ENCODE measurements at places on chromosomes 2 and 18.

DNA sequence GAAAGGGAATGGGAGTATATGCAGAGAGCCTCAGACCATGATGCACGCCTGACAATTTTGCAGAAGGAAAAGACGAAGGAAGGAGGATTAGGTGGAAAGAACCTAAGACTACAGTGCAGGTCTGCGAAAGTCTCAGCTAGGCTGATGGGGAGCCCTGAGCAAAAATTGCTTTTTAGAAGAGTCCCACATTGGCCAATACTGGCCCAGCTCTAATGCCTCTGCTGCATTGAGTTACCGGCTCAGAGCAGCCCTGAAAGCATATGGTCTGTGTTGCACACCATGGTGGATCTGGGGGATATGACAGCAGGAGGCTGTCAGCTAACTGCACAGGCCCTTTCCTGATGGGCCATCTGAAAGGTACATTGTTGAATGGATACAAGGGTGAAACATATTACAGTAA, 48.3 kb upstream of the CAVIN2 start:
- DNase-seq: no peak

GRCh38 chr2:147273628-147274027, 571.2 kb upstream of the ACVR2A start:
- no peak for DNase-seq

DNA sequence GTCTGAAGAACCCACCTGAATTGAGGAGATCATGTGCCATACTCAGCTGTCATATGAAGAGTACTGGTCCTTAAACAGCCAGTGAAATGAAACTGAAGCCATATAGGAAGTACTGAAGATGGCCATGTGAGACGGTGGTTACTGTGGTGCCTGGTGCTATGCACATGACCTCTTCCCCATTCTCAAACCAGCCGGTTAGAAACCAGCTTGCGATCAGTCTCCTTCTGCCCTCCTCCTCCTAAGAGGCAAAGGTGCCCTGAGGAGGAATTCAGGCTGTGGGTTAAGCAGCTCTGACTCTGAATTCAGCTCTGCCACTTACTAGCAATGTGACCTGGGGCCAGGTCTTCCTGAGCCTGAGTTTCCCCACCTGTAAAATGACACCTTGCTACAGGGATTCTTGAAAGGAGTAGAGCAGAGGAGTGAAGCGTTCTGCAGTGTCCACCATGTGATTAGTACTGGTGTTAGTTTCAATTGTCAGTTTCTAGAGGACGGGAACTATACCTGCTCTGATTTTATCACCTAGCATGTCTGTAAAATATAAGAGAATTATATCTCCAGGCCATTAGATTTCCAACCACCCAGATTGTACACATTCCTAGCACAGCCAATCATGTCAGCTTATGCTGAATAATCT, 5.1 kb downstream of the FECH start:
- no peak for DNase-seq

GRCh38 chr18:59988098-59988706, 88.4 kb downstream of the PMAIP1 start:
- DNase-seq: peak; percentile 44

DNA sequence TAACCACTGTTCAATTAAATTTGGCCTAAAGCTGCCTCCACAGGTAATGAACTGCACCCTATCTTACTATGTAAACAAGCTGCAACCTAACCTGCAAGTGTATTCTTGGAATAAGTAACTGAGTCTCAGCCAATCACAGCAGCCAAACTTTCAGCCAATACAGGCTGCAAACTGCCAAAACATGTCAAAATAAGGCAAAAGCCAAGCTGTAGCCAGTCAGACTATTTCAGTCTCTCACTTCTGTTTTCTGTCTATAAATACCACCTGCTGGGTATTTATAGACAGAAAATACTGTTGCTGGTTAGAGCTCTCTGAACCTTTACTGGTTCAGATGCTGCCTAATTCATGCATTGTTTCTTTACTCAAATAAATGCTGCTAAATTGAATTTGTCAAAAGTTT, 14.3 kb downstream of the C2orf76 start:
- no peak for DNase-seq

- DNase-seq: no peak
Measured at GRCh38 chr2:207978177-207978948, 47.0 kb downstream of the PLEKHM3 start.

DNA sequence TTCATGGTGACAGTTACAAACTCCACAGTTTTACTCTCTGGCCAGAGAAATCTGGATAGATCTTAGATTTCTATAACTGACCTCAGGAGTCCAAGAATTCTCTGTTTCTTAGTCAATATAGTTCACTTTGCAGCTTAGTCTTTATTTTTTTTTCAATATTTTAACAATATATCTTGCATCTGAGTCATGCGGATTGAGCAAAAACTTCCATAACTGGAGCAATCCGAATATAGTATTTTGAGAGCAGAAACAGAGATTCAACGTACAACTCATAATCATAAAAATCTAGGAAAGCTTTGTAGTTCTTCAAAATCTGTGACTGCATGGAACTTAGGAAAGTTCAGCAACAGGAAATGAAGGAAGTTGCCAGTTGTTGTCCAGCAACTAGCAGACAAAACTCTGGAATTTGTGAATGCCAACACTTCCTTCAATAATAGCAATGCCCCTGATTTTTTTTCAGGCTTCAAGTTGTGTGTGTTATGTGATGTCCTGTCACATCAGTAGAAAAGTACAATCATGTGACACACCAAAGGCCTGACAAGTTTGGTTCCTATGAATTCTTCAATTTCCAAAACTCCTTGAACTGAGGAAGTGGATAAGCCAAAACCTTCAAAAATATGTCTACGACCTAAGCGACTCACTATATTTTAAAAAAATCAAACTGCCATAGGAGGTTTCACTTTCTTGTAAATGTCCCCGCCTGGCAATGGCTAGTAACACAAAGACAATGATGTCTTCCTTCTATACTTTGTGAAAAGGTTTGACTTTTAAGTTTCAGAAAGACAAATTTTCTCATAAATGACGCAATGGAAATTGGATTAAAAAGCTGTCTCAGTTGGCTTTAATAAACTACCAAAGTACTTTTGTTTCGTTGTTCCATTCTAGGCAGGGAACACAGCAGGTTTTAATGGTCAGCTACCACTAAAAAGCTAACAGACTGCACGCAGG, 510.6 kb downstream of the ERBB4 start:
- no peak for DNase-seq

DNA sequence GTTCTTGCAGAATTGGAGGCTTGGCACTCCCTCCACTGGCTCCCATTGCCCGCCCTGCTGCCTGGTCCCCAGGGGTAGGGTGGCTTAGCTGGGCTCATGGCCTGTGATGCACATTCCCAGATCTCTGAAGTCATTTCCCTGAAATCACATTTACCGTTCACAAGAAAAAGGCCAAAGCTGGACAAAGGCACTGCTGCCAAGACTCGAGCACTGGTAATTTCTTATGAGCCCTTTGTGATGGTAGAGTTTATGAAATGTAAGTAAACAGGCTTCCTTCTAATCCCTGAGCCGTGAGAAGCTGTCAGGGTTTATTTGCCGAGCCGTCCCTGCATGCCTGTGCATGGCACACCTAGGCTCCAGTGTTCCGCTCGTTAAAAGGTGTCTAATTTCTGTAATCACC, 247.2 kb upstream of the EPAS1 start:
- no peak for DNase-seq

DNA sequence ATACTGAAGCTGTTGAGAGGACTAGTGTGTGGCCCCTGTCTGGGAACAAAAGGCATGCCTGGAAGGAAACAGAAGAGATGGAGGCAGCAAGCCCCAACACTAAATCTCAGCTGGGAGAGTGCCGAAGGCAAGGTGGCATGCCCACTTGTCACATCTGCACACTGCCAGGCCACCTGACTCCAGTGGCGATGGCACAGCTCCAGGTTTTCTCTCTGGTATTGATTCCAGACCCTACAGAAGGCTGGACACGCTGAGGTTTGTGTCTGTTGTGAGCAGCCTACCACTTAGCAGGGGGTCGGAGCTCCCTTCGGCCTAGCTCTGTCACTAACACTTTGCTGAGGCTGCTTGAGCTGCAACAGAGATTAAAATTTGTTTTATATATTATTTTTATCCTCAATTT, 307.3 kb downstream of the TDRD15 start:
- no peak for DNase-seq

- no peak for DNase-seq
Measured at GRCh38 chr2:52877703-52878102, 889.9 kb upstream of the CHAC2 start.

DNA sequence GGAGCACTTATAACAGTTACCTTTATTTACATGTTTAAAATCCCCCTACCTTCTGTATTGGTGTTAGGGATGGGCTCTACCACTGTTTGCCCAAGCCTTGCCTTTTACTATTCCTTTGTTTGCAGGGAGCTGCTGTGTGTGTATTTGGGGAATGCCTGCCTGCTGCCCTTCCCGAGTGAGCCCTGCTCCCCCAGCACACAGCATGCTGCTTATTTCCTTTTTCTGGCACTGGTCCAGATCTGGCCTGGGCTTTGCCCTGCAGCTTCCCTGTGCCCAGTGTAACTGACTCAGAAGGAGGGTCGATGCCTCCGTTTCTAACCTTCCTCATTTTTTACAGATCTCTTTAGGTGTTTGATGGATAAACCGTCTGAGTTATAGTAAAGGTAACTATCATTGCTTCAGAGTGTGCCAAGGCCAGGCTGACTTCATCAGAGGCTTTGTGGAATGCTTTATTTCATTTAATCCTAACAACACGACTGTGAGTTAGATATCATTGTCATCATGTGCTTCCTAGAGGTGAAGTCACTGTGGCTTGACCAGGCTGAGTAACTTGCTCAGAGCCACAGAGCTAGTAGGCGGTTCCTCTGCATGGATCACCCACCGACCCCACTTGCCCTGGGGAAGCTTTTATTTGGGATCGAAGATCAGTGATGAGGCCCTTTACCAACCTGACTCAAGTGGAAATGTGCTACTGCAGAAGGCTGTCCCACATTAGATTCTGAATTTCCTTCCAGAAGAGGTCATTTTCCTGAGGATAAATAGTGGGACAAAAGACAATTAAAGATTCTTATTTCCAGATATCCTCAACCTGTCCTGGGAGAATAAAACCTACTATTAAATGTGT, 238.8 kb downstream of the ZNF407 start:
- DNase-seq: peak; percentile 32

GRCh38 chr2:162092658-162093556, 18.9 kb upstream of the DPP4 start:
- DNase-seq: no peak

GRCh38 chr2:23005469-23005868, 379.5 kb upstream of the KLHL29 start:
- no peak for DNase-seq

DNA sequence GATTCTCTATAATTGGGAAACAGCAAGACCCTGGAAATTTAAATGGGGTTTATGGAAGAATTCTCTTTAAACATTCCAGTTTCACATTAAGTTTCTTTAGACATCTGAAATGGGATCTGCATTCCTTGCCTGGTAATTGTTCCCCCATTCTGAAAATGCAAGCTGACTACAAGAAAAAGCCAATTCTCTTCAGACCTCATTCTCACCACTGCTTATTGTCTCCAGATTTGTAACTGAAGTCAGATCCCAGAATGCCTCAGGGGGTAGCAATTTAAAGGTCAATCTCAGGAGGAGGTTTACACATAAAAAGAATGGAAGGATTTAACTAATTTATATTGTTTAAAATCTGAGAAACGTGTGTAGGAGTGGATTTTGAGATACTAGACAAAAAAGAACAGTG, 41.2 kb downstream of the COL3A1 start:
- DNase-seq: no peak

- DNase-seq: peak; percentile 24
Measured at GRCh38 chr18:2223849-2224248, 347.5 kb downstream of the METTL4 start.

GRCh38 chr2:54881759-54882158, 158.3 kb downstream of the EML6 start:
- no peak for DNase-seq

GRCh38 chr2:38467768-38468455, 90.8 kb upstream of the ATL2 start:
- DNase-seq: no peak

- DNase-seq: no peak
Measured at GRCh38 chr2:121151311-121152109, 133.5 kb downstream of the TFCP2L1 start.

GRCh38 chr2:64212801-64213321, 68.6 kb upstream of the PELI1 start:
- DNase-seq: no peak

GRCh38 chr2:216765761-216766262, 70.5 kb upstream of the IGFBP5 start:
- DNase-seq: no peak

DNA sequence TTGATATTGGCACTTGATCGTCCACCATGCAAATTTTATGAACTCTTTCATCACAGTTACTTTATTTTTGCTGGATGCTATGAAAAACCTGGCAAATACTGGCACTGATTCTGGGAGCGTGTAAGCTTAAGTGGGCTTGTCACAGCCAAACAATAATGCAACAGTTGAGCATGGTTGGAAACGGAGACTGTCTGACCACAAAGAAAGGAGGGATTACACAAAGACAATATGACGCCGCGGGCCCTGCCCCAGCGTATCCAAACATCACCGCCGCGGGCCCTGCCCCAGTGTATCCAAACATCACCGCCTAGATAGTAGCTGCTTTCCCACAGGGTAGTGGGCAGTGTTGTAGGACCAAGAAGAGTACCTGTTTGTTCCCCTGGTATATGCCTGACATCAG, 135.9 kb downstream of the PRPF40A start:
- no peak for DNase-seq

GRCh38 chr2:68466361-68466777, 725 bp downstream of the FBXO48 start:
- peak; percentile 57 for DNase-seq

- no peak for DNase-seq
Measured at GRCh38 chr2:108423502-108424251, 25.3 kb upstream of the GCC2 start.

GRCh38 chr2:216590780-216591179, 42.4 kb upstream of the IGFBP2 start:
- no peak for DNase-seq

DNA sequence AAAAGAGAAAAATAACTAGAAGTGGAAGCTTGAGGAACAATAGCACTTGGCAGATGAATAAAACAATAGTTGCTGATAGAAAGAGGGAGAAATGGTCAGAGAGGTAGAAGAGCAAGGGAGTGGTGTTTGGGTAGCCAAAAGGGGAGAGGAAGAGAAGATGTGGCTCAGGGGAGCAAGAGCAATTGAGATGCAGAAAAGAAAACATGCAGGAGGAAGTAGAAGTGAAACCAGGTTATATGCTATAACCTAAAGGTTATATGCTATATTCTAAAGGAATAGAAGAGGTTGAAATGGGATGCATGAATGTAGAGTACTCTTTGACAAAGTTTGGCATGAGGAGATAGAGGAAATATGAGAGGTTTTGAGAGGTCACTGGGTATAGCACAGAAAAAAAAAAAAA, 759.5 kb downstream of the SATB2 start:
- no peak for DNase-seq
